Spinal cord (tissue), 10 donors: ENCODE measurements at places on chromosomes 2 and 18. TPM values are rescaled to one million over a fixed set of nuclear protein-coding genes. Genes with fewer than 3 reads are reported as not detected.
A peak's percentile ranks its signal among the peaks of the same experiment; 100 is the strongest.

DNA sequence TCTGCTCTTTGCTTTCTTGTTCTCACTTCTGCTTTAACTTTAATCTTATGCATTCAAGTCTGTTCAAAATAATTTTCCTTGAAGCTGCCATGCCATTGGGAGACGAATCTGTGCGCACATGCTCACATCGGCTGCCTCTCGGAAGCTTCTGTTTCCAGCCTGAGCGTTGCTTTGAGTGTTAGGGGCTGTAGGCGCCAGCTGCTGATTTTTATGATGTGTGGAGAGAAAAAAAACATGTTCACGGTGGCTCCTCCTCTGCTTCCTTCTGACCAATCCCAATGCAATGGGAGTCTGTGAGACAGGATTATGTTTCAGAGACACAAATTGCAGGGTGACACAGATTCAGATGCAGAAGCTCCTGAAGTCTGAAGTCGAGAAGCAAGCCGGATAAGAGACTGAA is at the start of gene MC4R:
TSS of gene MC4R (minus strand) at position 180 of the 400 bp plus-strand sequence. CDS start 426 bp downstream, outside the sequence.
- H3K4me1 ChIP-seq: no peaks in the 10 kb centered on the region
- H3K27me3 ChIP-seq: no peaks in the 10 kb centered on the region
- H3K4me3 ChIP-seq: peak within 1 kb of the TSS; percentile 19

GRCh38 chr2:64644458-64645382 is 9.0 kb downstream of the SERTAD2 start:
- H3K4me1 ChIP-seq: peaks cover 42% of the 10 kb centered on the region
- H3K27me3 ChIP-seq: no peaks in the 10 kb centered on the region
- peak; percentile 67 for DNase-seq
- peaks cover 2% of the 10 kb centered on the region for H3K36me3 ChIP-seq
- H3K4me3 ChIP-seq: peak overlapping the region; percentile 55

CPO gene
- 0.33 TPM for total RNA-seq

HNMT gene
- 61.6 TPM for total RNA-seq

INPP5D gene
- 14.3 TPM for total RNA-seq

DNA sequence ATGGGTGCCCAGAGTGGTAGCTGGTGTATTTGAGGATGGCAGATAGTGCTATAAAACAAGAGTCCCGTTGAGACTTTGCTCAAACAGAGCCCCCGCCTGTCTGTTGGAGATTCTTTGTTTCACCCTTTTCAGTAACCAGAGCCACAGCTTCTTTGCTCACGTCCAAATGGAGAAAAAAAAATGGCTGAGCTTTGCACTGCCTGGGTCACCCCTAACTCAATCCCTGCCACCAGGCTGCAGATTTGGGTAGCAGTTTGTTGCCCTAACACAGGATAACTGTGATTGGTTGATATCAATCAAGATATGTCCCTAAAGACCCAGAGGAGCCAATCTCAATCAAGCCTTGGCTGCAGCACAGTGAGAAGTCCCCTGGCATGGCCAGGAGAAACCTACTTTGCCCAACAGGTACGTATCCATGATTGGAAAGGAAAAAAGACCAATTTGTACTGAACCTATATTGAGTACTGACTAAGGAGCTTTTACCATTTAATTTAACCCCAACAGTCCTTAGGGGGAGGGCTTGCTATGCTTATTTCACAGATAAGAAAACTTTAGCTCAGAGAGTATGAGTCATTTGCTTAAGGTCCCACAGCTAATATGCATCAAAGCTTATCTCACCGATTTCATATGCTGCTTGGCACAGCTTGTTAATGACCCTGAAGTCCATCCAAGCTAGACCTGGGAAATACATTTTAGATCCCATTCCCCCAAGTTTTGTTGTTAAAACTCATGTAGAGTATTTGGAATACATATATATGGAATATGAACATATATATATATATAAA is 72.0 kb upstream of the SH3BP4 start:
- H3K36me3 ChIP-seq: no peaks in the 10 kb centered on the region
- H3K27me3 ChIP-seq: no peaks in the 10 kb centered on the region
- no peak for DNase-seq
- no peak overlapping the region for H3K4me3 ChIP-seq
- no peaks in the 10 kb centered on the region for H3K4me1 ChIP-seq

GRCh38 chr18:38957736-38958135 is 1392.1 kb upstream of the CELF4 start:
- DNase-seq: no peak
- H3K4me1 ChIP-seq: no peaks in the 10 kb centered on the region
- H3K36me3 ChIP-seq: no peaks in the 10 kb centered on the region
- no peaks in the 10 kb centered on the region for H3K27me3 ChIP-seq

GRCh38 chr2:185618625-185619024 is 120.0 kb upstream of the FSIP2 start:
- no peak for DNase-seq
- no peaks in the 10 kb centered on the region for H3K4me1 ChIP-seq
- H3K27ac ChIP-seq: no peak overlapping the region
- no peaks in the 10 kb centered on the region for H3K36me3 ChIP-seq

GRCh38 chr2:111062417-111062816 is 58.3 kb upstream of the BCL2L11 start:
- H3K36me3 ChIP-seq: no peaks in the 10 kb centered on the region
- no peak for DNase-seq
- no peak overlapping the region for H3K4me3 ChIP-seq
- H3K27me3 ChIP-seq: no peaks in the 10 kb centered on the region
- no peaks in the 10 kb centered on the region for H3K4me1 ChIP-seq
- H3K27ac ChIP-seq: no peak overlapping the region

GRCh38 chr2:151824886-151825285 is 3.3 kb downstream of the ARL5A start:
- no peaks in the 10 kb centered on the region for H3K27me3 ChIP-seq
- H3K27ac ChIP-seq: no peak overlapping the region
- peaks cover 3% of the 10 kb centered on the region for H3K4me1 ChIP-seq
- DNase-seq: no peak

ALPG gene
- not detected for total RNA-seq

GRCh38 chr18:36724591-36725001 is 104.2 kb downstream of the TPGS2 start:
- peaks cover 3% of the 10 kb centered on the region for H3K36me3 ChIP-seq
- DNase-seq: no peak
- H3K27ac ChIP-seq: no peak overlapping the region
- H3K4me1 ChIP-seq: peaks cover 11% of the 10 kb centered on the region
- H3K4me3 ChIP-seq: no peak overlapping the region

DNA sequence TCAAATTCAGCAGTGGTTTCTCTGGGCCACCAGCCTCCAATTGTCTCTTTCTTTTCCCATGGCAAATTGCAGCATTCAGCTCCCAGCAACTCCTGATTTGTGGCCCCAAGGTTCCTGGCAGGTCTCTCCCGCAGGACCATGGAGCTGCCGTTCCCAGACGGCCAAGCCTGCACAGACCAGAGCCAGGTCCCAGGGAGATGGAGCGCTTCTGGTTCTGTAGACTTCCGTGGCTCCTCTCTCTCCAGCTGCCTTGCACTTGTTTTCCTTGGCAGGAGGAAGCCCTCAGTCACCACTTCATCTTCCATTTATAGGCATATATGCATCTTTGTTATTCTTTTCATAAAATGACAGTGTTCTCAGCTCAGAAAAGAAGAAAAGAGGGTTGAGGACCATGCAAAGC is 21.7 kb downstream of the TNP1 start:
- no peaks in the 10 kb centered on the region for H3K36me3 ChIP-seq
- H3K4me1 ChIP-seq: peaks cover 16% of the 10 kb centered on the region
- H3K4me3 ChIP-seq: no peak overlapping the region
- peak; percentile 32 for DNase-seq
- H3K27ac ChIP-seq: no peak overlapping the region

KCNS3 gene
- total RNA-seq: 11.6 TPM

DNA sequence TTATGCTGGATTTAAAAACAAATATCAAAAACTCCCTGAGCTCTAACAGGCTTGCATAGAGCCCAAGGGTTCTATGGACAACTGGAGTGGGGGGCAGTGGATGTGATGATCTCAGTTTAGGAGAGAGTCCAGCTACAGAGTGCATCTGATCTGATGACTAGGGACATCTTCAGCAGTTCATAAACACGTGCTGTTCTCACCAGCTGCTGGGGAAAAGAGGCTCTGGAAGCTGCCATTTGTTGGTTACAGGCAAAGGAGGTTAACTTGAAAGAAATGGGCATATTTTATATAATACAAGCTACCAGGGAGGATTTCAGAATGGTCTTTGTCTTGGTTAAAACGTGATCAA is 36.0 kb upstream of the ZNF396 start:
- H3K4me3 ChIP-seq: no peak overlapping the region
- H3K27me3 ChIP-seq: no peaks in the 10 kb centered on the region
- H3K36me3 ChIP-seq: no peaks in the 10 kb centered on the region
- peaks cover 4% of the 10 kb centered on the region for H3K4me1 ChIP-seq
- no peak overlapping the region for H3K27ac ChIP-seq
- no peak for DNase-seq

DNA sequence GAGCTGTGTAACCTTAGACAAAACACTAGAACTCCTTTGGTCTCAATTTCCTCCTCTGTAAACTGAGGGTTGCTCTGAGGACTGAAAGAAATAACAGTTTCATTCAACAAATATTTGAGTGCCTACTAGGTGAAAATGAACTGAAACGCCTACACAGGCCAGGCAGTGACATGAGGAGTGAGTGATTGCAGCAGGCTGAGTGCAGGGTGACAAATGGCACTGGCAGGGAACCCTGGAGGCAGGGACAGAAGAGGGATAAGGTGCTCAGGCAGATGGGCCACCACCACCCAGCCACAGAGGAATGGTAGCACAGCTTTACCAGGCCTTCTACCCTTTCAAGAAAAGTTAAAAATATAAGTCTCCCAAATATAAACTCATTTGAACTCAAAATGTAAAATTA is 11.5 kb upstream of the RNU4ATAC start:
- H3K4me1 ChIP-seq: peaks cover 18% of the 10 kb centered on the region
- no peak for DNase-seq
- H3K4me3 ChIP-seq: no peak overlapping the region
- H3K27me3 ChIP-seq: no peaks in the 10 kb centered on the region
- H3K27ac ChIP-seq: no peak overlapping the region

DNA sequence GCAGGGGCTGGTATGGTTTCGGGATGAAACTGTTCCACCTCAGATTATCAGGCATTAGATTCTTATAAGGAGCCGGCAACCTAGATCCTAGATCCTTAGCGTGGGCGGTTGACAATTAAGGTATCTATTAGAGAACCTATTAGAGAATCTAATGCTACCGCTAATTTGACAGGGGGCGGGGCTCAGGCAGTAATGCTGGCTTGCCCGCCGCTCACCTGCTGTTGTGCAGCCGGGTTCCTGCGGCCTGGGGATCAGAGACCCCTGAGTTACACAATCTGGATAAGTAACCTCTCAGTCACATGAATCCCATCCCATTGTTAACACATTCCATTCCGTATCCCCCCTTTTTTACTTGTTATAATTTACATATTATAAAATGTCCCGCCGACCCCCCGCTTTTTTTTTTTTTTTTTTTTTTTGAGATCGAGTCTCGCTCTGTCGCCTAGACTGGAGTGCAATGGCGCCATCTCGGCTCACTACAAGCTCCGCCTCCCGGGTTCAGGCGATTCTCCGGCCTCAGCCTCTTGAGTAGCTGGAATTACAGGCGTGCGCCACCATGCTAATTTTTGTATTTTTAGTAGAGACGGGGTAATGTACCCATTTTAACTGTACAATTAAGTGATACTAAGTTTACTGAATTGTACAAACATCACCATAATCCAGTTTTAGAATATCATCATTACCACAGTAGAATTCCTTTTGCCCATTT is 42.0 kb upstream of the GPD2 start:
- no peak for DNase-seq
- H3K4me3 ChIP-seq: no peak overlapping the region
- H3K4me1 ChIP-seq: no peaks in the 10 kb centered on the region
- no peak overlapping the region for H3K27ac ChIP-seq

MATN3 gene
- total RNA-seq: 3.5 TPM

SLC39A10 gene
- total RNA-seq: 96.1 TPM

DNA sequence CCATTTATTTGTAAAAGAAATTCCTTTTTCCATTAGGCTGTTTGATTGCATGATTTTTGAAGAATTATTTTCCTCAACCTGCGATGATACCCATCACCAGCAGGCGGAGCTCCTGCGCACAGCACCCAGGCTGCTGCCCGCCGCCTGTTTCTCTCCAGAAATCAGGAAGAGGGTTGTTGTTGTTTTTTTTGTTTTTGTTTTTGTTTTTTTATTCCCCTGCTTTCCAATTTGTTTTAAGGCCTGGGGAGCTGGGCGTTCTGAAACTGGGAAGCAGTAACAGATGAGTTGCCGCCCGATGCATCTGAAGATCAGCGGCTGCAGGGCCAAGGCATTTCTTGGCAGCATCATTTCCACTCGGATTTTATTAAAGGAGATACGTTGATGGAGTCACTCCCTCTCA is 132.1 kb downstream of the MBP start:
- no peaks in the 10 kb centered on the region for H3K27me3 ChIP-seq
- H3K27ac ChIP-seq: no peak overlapping the region
- peaks cover 4% of the 10 kb centered on the region for H3K36me3 ChIP-seq

SFTPB gene
- not detected for total RNA-seq

DNA sequence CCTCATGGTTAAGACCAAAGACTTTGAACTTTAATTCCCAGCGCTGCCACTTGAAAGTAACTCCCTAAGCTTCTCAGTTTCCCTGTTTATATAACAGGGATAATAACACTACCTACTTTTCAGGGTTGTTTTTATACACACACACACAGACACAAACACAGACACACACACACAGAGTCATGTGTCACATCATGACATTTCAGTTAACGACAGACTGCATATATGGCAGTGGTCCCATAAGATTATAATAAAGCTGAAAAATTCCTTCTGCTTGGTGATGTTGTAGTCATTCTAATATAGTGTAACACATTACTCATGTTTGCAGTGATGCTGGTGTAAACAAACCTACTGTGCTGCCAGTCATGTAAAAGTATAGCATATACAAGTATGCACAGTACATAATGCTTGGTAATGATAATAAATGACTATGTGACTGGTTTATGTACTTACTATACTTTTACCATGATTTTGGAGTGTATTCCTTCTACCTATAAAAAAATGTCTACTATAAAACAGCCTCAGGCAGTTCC is 89.2 kb upstream of the ITGA4 start:
- H3K36me3 ChIP-seq: no peaks in the 10 kb centered on the region
- peak; percentile 45 for DNase-seq
- H3K4me1 ChIP-seq: no peaks in the 10 kb centered on the region
- no peak overlapping the region for H3K27ac ChIP-seq
- H3K4me3 ChIP-seq: no peak overlapping the region

DNA sequence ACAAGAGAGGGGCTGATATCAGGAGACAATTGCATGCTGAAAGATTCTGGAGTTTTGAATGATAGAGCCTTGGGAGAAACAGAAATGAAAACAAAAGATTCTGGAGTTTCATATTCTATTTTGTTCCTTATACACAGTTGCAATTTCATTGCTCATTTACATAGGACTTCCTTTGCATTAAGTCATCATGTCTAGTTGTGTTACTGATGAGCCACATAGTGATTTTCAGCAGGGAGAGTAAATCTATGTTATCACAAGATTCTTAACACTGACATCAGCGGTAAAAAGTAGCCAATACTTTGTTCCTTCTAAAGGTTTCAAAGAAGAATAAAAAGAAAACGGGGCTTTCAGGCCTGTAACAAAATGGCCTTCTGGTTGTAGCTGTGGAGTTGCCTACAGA is 7.1 kb downstream of the ADAM17 start:
- peaks cover 4% of the 10 kb centered on the region for H3K4me1 ChIP-seq
- no peaks in the 10 kb centered on the region for H3K27me3 ChIP-seq
- H3K36me3 ChIP-seq: no peaks in the 10 kb centered on the region
- H3K27ac ChIP-seq: no peak overlapping the region
- DNase-seq: no peak

HAAO gene
- total RNA-seq: 12.7 TPM

- peaks cover 39% of the 10 kb centered on the region for H3K27me3 ChIP-seq
- H3K27ac ChIP-seq: no peak overlapping the region
- no peaks in the 10 kb centered on the region for H3K36me3 ChIP-seq
- peaks cover 40% of the 10 kb centered on the region for H3K4me1 ChIP-seq
Observed at GRCh38 chr18:37567061-37567993, 1.7 kb upstream of the CELF4 start.

- no peak for DNase-seq
- H3K36me3 ChIP-seq: no peaks in the 10 kb centered on the region
Observed at GRCh38 chr2:147182260-147182659, 662.6 kb upstream of the ACVR2A start.
